Osteocyte (in vitro differentiated cells): ENCODE measurements at places on chromosomes 2 and 18.

DNA sequence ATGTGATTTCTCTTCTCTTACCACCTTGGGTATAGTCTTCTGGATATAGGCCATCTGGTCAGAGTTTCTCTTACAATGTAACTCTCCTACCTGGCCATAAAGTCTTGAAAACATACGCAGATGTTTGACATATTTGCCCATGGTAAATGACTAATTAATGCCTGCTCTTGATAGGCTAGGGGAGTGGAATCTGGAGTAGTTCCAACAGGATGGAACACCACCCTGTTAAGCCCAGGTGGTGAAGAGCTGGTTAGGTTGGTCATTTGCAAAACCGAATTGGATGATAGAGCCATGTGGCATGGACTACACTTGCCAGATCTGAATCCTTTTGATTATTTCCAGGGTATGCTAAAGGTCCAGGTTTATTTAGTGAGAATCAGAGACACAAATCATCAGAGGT lies 36.5 kb downstream of the HADHB start:
- H3K4me3 ChIP-seq, result no peak overlapping the region
- DNase-seq, result no peak
- peaks cover 56% of the 10 kb centered on the region for H3K36me3 ChIP-seq
- H3K27ac ChIP-seq, result no peak overlapping the region
- no peaks in the 10 kb centered on the region for H3K27me3 ChIP-seq
- no peaks in the 10 kb centered on the region for H3K4me1 ChIP-seq

DNA sequence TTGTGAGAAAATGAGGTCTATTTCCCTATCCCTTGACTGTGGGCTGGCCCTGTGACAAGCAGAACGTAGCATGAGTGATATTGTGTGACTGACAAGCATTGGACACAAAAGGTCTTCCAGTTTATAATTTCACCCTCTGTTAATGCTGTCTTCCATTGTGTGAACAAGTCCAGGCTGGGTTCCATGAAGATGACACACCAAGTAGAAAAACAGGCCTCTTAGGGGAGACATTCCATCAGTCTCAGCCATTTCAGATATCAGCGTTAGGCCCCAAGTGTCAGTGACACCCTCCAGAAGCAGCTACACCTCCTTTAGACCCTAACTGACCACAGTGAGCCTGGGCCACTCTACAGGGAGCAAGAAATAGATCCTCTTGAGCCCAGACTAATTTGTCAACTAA lies 511.3 kb downstream of the FBXO15 start:
- H3K36me3 ChIP-seq, result no peaks in the 10 kb centered on the region
- no peaks in the 10 kb centered on the region for H3K27me3 ChIP-seq
- no peak for DNase-seq
- no peak overlapping the region for H3K4me3 ChIP-seq
- H3K4me1 ChIP-seq, result peaks cover 12% of the 10 kb centered on the region

DNA sequence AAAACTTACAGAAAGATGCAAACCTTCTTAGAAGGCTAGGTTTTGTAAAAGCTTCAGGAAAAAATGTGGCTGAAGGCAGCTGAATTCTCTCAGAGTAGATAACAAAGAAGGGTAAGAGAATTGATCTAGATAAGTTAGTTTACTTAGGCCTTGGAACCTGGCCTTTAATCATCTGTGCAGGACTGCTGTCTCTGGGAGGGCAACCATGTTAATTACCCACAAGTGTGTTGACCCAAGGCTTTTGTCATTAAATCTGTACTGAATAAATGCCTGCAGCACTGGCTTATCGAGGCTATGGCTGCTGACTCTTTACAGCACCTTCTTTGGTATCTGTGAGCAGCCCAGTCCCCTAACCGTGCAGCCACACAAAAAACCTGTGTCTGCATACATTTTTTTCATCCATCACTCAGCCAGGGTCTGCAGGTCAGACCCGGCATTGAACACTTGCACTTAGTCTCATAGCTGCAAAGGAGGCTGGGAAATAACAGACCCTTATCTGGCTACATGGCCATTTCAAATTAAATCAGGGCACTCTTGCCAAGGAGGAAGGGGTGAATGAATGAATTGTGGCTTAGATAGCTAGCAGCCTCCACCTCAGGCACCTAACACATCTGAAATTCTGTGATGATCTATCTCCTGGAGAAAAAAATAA lies 120.2 kb upstream of the MSH2 start:
- H3K36me3 ChIP-seq, result no peaks in the 10 kb centered on the region
- H3K4me3 ChIP-seq, result no peak overlapping the region
- H3K4me1 ChIP-seq, result peaks cover 10% of the 10 kb centered on the region
- H3K27me3 ChIP-seq, result no peaks in the 10 kb centered on the region

GRCh38 chr18:24031318-24031717 lies 16.8 kb downstream of the TTC39C start:
- H3K27ac ChIP-seq, result no peak overlapping the region
- DNase-seq, result no peak
- no peak overlapping the region for H3K4me3 ChIP-seq
- H3K4me1 ChIP-seq, result peaks cover 3% of the 10 kb centered on the region

DNA sequence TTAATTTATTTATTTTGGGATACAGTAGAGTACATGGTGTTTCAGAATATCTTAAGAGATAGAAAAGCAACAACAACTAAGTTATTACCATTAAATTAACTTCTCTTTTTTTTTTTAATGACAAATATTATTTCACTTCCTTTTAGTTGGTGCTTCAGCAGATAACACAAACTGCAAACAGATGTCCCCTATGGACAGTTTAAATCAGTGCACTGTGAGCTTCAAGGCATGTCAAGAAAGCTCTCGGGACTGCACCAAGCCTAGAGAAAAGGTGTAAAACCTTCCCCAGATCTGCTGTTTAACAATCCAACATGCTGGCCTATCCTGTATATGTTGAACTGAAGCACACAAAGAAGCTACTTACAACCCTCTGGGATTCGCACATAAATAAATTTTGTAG lies 122.7 kb downstream of the TCF4 start:
- no peaks in the 10 kb centered on the region for H3K27me3 ChIP-seq
- H3K27ac ChIP-seq, result no peak overlapping the region
- no peak overlapping the region for H3K4me3 ChIP-seq
- peaks cover 2% of the 10 kb centered on the region for H3K36me3 ChIP-seq
- no peak for DNase-seq
